ENCODE measurements at places on chromosomes 2 and 18.

- DNase-seq: peak; percentile 38
These were observed 63.4 kb downstream of the ZCCHC2 start for GRCh38 chr18:62586151-62586774.

DNA sequence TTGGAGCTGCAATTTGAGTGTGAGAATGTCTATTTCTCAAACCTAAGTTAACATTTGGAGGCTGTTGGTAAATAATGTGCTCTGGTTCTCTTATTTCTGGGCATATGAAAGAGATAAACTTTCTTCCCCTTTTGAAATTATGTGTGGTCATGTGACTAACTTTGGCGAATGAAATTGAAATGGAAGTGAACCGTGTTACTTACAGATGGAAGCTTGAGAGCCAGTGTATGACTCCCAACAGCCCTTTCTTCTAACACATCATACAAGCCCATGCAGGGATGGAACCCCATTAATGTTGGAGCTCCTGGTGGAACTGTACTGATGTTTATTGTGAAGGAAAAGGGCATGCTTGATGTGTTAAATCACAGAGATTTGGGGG lies 725.8 kb downstream of the TSN start:
- no peak for DNase-seq

- peak; percentile 13 for DNase-seq
These were observed 491.0 kb downstream of the CDH2 start for GRCh38 chr18:27685807-27686412.

- DNase-seq: no peak
These were observed 17.7 kb downstream of the FHL2 start for GRCh38 chr2:105381101-105381668.

- DNase-seq: no peak
These were observed 14.0 kb downstream of the HOXD1 start for GRCh38 chr2:176202491-176202890.

GRCh38 chr2:118764855-118765254 lies 82.6 kb downstream of the EN1 start:
- DNase-seq: no peak

All from GM04504 (cell line).